ENCODE measurements at places on chromosomes 5 and 9.

DNA sequence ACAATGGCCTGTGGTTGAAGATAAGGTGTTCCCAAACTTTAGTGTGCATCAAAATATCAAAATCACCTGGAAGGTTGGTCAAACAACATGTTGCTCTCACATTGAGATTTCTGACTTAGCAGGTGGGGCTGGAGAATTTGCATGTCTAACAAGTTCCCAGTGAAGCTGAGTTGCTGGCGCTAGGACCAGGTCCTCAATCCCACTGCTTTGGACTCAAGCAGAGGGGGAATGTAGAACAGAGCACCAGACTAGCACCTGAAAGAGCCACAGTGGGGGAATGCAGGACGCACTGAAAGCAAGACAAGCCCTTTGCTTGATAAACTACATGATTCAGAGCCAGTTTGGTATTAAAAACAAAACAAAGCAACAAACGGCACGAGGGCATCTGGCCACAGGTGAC, 458.1 kb downstream of the MTRR start:
- no peak for DNase-seq

DNA sequence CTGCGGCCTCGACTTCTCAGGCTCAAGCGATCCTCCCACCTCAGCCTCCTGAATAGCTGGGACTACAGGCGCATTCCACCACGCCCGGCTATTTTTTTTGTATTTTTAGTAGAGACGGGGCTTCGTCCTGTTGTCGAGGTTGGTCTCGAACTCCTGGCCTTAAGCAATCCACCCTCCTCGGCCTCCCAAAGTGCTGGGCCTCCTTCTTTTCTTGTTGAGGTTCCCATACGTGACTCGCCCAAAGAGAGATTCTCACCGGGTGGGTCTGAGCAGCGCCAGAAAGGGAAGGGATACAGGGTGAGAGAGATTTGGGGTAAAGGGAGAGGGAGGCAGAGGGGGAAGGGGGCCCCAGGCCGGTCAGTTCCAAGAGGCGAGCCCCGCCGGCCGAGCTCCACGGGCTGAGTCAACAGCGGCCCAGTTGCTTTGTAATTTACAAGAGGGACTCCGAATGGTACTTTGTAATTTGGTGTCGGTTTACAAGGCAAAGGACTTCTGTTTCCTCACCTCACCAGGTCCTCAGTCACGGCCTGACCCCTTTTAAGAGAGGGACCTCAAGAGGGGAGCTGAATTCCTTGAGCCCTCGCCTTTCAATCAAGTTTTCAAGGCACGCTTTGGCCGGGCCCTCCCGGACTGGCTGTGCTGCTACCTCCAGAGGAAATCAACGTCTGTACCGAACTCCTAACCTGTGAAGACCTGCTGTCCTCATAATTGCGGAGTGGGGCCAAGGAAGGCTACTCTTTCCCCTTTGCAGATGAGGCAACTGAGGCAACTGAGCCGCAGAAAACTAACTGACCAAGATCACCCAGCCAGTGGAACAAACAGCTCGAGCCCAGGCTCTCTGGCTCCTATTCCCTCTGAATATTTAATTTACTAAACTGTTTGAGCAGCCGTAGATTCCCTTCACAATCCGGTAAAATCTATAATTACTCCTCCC, 3.3 kb upstream of the DMRT2 start:
- no peak for DNase-seq

DNA sequence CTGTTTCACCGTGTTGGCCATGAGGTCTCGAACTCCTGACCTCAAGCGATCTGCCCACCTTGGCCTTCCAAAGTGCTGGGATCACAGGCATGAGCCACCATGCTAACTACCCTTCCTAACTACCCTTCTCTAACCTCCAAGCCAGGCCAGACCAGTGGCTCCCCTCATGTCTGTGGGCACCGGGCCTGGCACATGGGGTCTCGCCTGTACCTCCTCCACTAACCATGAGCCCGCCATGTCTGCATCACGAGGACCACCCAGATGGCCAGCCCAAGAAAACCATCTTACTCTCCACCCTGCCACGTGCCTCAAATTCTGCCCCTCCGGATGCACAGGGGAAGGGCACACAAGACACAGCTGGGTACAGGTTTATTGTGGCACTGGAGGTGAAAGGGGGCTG, 9.6 kb upstream of the DBN1 start:
- DNase-seq, result no peak

DNA sequence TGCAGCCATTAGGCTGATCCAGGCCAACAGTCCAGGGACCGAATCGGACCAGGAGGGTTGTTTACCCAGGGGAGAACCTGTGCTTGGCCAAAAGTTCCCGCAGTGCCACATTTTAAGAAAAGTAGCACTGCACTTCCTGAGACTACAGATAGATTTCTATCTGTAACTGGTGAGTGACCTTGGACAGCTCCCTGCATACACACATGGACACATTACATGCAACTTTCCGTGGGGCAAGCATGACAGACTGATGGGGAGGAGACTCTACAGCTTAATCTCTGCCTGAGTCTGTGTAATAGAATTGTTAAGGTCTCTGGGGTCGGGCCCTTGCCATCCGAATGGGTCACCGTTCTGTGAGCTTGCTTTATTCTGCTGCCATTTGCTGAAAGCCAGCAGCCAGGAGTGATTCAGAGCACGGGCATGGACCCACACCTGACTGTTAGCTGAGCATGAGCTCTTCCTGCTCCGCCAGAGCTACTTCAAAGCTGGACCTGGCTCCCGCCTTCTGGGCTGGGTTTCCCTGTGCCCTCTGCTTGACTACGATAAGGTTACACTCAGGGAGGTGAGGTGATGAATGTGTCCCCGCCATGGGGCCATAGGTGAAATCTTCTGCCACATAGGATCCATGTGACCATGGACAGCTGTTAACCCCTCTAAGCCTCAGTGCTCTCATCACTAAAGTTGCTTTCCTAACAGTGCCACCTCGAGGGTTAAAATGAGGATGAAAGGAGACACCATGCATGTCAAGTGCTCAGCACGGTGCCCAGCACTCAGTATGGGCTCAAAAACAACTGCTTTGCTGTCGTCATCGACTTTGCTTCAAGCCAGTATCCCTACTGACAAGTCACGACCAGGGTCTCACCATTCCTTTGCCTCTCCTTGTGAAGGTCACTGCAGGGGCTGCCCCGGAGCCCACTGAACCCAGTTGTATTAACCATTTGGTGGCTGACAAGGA, 200.0 kb downstream of the MELK start:
- DNase-seq, result peak; percentile 38

GRCh38 chr5:72951671-72952468, 4.0 kb upstream of the FCHO2 start:
- DNase-seq, result peak; percentile 50

- DNase-seq, result no peak
These were observed 313.1 kb downstream of the DTWD2 start for GRCh38 chr5:118675247-118675646.

DNA sequence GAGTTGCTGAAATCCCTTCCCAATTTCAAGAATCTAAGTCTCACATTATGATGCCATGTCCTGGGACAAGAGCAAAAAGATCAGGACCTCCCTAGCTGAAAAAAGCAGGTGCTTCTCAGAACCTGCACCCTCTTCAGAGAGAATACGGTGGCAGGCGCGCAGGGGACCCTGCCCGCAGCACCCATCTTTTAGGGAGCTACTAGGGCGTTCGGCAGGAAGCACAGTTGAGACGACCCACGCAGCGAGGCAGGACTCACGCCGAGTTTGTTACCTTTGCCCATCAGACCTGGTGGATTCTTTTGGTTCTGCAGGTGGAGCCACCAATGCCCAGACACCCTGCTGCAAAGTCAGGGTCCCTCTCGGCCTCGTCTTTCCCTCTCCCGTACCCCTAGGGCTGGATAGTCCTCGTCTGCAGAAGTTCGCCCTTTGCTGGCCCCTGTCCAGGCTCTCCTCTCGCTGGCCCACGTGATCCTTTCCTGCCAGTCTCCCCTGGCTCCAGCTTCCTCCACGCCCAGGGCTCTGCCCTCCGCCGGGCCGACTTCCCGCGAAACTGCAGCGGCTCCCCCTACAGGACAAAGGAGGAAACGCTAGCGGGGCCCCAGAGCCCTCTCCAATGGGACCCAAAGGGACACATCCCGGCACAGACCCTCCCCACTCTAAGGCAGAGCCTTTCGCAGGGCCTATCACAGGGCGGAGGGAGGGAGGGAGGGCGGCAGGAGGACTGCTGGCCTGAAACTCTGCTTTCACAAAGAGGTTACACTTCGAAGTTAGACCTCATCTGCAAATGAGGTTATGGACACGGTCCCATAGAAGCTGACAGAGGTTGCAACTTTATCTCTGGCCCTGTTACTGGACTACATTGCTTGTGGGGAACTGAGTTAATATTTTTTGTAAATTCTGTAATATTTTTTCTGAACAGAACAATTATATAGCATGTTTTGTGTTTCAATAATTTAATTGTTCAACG, 28.8 kb downstream of the TMEM174 start:
- peak; percentile 62 for DNase-seq

DNA sequence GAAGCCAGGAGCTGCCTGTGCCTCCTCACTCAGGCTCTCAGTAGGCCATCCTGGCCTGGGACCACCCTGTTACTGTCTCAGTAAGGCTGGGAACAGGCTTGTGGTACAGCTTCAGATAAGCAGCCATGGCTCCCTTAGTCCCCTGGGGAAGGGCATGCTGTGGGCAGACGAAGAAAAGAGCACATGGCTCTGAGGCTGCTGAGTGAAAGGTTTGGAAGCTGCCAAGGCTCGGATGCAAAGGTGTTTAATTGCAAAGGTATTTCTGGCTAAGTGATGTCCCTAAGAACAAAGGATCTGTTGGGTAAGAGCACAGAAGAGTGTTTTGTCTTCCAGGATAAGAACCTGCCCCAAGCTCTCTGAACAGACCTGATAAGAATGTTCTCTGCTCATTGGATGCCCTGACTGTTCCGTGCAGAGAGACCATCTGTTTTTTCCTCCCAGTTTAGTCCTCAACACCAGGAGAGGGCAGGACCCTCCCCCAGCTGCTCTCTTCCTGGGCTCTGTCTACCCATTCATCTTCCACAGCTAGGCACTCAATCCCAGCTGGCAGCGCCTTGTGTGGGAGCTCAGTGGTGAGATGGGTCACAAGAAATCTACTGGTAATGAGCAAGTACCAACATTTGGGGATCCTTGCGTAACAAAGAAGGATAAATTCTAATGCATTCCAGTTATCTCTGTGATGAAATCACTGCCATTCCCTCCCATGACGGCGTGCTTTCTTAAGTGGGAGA, 17.7 kb downstream of the ANGPTL2 start:
- no peak for DNase-seq

DNA sequence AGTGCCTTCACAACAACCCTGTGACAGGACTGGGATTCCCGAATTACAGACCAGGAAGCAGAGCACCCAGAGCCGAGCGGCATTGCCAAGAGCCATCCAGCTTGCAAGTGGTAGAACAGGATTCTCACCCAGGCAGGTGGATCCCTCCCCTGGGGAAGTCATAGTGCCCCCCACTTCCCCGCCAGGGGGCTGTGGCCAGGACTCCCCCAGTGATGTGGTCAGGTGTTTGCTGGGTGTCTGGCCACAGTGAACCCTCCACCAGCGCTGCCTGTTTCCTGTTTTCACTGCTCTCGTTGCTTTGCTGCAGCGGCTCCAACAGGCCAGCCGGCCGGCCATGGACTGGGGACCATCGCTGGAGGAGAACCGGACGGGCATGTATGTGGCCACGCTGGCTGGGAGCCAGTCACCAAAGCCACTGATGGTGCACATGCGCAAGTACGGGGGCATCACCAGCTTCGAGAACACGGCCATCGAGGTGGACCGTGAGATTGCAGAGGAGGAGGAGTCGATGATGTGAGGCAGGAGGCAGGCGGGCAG, 19.3 kb downstream of the SLC6A7 start:
- DNase-seq, result peak; percentile 82

GRCh38 chr5:172624996-172625964, 15.8 kb upstream of the NEURL1B start:
- no peak for DNase-seq

GRCh38 chr9:93161786-93162562, 22.0 kb upstream of the WNK2 start:
- no peak for DNase-seq

GRCh38 chr9:96057155-96057554, 181.7 kb downstream of the ERCC6L2 start:
- peak; percentile 39 for DNase-seq

DNA sequence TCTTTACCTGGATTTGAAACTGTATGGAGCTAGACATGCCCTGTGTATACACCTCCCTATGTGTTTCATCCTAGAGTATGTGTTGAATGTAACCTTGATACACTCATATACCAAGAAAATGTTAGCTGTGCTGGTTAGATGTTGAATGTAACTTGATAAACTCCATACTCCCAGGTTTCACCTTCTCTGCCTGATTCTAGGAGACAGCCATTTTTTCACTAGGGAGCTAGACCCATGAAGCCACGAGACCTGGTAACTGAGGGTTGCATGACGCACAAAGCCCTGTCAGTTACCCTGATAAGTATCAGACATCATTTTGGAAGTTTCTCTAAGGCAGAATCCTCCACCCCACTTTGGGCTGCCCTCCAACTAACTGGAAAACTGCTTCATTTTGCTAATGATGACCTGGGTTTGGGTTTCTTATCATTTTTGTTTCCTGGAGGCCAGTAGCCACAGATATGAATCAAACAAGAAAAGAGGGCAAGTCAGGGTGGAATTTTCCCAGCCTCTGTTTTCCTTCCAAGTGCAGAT, 478.5 kb upstream of the KIF2A start:
- no peak for DNase-seq
